Activated T-cell treated with anti-CD3 and anti-CD28 coated beads for 1 hour (primary cell): ENCODE measurements at places on chromosomes 7 and 10.

GRCh38 chr10:78335691-78336401 lies 302.2 kb downstream of the RPS24 start:
- DNase-seq: no peak

GRCh38 chr10:101388676-101389276 lies 34.8 kb downstream of the BTRC start:
- no peak for DNase-seq

DNA sequence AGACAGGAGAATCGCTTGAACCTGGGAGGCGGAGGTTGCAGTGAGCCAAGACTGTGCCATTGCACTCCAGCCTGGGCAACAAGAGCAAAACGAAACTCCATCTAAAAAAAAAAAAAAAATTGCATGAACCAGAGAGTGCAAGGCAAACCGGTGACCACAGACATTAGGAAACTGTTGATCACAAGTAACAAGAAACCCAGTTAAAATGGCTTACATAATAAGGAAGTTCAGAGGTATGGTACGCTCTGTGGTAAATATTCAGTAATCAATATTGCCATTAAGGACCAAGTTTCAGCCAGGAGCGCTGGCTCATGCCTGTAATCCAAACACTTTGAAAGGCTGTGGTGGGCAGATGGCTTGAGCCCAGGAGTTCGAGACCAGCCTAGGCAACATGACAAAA lies 9.2 kb upstream of the NT5C2 start:
- DNase-seq: no peak

DNA sequence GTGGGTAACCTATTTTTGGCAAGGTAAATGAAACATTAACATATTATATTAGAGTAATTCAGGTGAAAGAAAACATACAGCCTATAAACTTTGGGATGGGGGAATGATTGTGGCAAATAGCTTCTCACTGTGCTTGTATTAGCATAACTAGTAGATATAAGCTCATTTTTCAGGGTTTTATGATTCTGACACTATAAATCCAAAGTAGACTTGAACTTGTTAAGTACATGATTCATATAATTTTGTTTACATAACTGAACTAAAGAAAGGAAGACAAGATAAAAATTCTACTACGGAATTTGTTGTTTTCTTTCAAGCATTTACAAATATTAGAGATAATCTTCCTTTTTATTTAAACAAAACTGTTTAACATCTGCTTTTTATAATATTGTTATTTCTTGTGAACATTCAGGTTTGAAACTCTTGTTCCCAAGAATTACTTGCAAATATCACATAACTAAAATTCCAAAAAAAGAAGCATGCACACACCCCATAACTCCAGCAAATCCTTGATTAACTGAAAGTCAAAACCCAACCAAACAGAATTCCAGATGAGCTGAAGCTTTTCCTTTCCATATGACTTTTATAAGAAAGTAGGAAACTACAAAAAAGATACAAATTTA lies 142.3 kb downstream of the JAZF1 start:
- DNase-seq: no peak

DNA sequence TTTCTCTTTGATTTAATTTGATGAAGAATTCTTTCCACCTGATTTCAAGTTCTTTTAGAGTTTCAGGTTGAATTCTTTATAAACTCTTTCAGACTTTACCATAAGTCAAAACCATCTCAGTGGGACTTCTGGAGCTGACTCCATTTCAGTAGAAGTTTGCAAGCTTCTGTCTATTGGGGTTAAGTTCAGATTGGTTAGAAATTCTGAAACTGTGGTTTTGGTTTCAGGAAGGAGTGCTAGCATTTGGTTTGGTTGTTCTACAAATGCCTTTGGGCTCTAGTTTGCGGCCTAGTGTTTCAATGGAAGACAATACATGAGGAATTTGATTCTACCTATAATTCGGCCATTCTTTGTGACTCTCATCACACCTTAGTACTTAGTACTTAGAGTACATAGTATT lies 176.8 kb upstream of the RHOBTB1 start:
- DNase-seq: no peak

DNA sequence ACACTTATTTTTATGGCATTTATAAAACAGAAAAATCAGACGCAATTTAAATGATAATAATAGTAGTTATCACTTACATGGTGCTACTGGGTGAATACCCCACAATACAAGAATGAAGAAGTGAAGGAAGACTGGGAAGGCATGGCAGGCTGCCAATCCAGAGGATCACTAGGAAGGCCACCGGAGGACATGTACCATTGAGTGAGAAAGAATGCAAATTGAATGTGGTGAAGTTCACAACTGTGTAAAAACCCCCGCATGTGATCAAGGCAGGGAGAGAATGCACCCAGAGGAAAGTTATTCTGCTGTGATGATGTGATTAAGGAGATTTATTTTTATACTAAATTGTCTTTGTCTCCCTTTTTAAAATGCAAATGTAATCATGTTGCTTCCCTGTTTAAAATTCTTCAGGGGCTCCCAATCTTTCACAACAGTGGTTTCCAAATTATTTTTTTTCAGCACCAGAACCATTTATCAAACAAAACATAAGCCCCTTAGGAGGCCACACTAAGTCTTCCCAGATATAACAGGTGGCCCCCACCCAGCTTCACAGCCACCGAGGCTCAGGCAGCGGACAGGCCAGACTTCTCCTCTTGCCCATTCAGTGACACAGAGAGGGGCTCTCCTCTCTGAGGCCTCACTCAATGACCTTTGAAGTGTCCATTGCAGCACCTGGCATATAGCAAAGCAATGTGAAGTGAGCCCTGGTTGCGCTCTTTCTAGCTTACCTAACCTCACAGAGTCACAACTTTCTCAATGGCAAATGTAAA lies 59.6 kb downstream of the FRMPD2 start:
- no peak for DNase-seq

DNA sequence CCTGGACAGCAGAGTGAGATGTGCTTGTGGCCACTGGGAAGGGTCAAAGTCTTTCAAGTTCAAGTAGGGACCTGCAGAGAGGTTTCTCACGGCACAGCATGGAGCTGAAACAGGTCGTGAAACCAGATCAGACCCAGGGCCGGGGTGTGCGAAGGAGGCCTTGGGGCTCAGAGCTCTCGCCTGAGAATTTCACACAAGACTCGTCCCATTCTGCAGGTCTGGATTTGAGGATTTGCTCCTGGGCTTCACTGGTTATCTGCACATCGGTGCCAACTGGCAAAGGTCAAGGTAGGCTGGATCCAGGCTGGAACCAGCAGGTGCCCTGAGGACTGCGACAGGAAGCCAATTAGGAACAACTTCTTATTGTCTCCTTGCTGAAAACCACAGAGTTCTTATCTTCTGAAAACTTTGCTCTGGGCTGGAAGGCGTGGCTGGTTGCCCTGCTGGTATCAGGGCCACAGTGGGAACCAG lies 24.0 kb upstream of the GTF2I start:
- no peak for DNase-seq
